Fibroblast of skin of right biceps (primary cell): ENCODE measurements at places on chromosomes 13 and 19.

DNA sequence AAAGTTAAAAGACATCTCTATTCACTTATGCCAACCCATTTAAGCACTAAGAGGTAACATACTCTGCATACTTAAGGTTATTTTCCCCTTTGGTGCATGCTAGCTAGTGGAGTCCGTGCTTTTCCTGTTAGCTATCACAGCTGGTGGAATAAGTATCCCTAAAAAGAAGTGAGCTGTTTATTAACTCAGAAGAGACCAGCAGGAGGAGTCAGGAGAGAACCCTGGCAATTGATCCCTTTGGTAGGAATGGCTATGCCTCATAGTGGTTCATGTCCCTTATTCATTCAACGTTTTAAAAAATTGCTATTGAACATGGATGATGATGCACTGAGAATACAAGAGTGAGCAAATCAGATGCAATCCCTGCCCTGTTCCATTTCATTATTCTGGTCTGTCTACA lies 12.4 kb upstream of the NEK5 start:
- DNase-seq = no peak

DNA sequence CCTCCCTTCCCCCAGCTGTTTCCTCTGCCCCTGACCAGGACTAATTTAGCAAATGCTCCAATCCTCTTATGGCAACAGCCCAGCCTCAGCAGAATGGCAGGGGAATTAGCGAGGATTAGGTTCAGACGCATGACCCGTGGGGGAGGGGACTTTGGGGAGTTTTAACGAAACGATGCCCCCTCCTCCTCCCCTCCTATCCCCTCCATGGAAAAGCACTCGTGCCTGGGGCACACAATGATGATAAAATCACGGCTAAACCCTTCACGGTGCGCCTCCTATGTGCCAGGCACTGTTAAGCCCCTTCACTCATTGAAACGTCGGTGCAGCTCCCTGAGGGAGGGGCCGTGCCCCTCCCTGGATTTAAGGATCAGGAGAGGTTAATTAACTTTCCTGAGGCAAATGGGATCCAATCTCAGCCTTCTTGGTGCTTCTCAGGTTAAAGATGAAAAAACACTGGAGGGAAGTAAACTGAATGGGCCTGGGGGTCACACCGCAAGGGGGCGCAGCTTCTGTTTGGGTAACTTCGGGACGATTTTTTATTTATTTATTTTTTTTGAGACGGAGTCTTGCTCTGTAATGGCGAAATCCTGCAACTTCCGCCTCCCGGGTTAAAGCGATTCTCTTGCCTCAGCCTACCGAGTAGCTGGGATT lies 10.1 kb upstream of the TPRX2 start:
- no peak for DNase-seq

DNA sequence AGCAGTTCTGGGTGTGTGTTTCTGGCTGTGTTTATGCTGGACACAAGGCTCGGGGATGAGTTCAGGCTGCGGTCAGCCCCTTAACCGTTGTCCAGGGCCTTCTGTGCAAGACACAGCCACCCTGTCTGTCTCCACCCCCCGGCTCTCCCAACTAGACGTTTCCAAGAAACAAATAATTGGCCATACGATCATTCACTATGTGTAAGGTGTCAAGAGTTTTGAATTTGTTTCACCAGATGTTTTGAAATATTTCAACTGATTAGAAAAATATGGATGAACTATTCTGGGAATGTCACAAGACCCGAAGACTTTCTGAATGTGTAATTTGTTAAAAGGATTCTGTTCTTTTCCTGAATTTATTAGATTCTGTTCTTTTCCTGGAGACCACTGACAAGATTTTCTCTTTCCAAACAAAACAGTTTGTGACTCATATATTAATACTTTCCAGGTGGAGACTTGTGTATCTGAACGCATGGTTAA lies 318.2 kb downstream of the MYO16 start:
- DNase-seq = peak; percentile 69

GRCh38 chr19:32176591-32176990 lies 168.8 kb upstream of the ZNF507 start:
- DNase-seq = no peak

DNA sequence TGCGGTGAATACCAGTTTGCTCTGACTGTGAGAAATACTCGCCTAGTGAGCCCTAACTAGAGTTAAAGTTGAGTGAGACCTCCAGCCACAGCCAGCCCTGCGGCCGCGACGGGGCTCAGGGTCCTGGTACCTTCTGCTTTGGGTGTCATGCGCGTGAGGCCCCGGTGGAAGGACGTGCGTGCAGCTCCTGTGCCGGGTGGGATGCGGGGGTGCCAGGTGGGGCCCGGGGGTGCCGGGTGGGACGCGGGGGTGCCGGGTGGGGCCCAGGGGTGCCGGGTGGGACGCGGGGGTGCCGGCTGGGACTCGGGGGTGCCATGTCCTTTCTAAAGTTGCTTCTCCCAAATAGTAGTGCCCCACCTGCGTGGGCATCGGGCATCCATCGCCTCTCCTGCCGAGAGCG lies 8.5 kb upstream of the TMPRSS9 start:
- DNase-seq = no peak

GRCh38 chr13:52961987-52962386 lies 66.6 kb upstream of the OLFM4 start:
- DNase-seq = no peak

DNA sequence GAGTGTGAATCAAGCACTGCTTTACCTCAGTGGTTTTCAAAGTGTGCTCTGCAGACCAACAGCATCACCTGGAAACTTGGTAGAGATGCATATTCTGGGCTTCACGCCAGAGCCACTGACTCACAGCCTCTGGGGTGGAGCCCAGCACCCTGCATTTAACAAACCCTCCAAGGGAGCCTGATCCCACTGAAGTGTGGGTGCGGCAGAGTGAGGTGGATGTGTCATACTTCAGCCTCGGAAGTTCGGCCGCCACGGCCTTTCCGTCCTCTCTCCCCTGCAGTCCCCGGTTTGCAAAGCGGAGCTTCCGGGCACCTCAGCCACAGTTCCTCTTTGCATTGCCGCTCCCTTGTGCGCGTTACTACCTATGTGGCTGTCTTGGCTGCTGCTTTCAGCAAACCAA lies 33.3 kb upstream of the MICU2 start:
- peak; percentile 22 for DNase-seq
